ENCODE measurements at places on chromosomes 11 and 22.

GRCh38 chr22:29487426-29487986 is 7.5 kb downstream of the NEFH start:
- no peak for DNase-seq

- no peak for DNase-seq
Observed at GRCh38 chr22:17999851-18000250, 24.5 kb downstream of the MICAL3 start.

DNA sequence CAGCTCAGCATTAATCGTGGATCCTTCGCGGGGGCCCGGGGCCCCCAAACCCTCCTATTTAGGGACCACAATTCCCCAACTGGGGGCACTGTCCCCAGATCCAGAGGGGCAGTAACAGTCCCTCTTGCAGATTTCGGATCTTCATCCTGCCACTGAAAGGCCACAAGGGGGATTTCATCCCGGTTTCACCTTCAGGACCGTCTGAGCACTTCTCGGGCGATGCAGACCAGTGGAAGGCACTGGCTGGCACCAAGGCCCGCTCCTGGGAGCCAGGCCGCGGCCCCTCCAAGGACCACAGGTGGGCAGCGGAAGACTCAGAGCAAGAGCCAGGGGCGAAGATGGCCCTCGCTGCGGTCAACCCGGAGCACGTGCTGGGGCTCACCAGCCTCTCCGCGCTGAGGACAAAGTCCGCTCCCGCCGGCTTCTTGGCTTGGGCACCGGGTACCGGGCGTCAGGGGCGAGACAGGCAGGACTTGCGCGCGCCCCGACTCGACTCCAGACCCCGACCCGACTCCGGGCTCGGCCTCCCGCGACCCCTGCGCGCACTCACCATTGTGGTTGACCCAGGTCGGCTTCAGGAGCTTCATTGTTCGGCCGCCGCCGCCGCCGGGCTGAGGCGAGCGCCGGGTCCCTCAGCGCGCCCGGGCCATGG is 517 bp downstream of the HIRA start:
- peak; percentile 30 for DNase-seq

GRCh38 chr11:127620671-127621070 is 620.1 kb upstream of the KIRREL3 start:
- DNase-seq: no peak

GRCh38 chr11:95517453-95517852 is 272.1 kb downstream of the FAM76B start:
- DNase-seq: peak; percentile 21

DNA sequence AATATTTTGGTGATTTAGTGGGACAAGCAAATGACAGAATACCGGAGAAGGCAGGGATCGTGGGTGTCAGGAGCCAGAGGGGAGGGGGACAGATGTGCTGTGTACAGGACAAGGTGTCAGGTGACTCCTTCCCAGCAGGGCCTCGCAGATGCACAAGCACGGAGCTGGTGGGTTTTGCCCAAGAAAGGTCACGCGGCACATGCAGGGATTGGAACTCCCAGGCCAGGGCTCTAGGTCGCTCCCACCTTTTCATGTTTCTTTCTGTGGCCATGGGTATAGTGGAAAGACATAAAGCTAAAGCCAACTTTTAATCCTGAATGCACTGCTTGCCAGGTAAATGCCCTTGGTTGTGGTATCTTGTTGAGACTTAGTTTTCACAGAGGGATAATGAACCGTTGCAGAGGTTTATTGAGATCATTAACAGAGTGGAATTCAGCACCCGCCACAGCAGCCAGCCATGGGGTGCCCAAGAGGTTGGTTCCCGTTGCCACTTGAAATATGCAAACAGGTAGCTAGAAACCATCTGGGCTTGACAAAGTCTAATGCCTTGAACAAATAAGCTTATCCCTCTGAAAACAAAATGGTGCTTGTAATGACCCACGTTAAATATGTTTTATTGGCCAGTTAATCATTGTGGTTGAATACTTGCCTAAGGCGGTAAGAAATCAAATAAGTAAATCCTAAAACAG is 10.1 kb downstream of the C22orf23 start:
- no peak for DNase-seq

- peak; percentile 70 for DNase-seq
Observed at GRCh38 chr11:124842305-124842704, 22.9 kb upstream of the ROBO3 start.

DNA sequence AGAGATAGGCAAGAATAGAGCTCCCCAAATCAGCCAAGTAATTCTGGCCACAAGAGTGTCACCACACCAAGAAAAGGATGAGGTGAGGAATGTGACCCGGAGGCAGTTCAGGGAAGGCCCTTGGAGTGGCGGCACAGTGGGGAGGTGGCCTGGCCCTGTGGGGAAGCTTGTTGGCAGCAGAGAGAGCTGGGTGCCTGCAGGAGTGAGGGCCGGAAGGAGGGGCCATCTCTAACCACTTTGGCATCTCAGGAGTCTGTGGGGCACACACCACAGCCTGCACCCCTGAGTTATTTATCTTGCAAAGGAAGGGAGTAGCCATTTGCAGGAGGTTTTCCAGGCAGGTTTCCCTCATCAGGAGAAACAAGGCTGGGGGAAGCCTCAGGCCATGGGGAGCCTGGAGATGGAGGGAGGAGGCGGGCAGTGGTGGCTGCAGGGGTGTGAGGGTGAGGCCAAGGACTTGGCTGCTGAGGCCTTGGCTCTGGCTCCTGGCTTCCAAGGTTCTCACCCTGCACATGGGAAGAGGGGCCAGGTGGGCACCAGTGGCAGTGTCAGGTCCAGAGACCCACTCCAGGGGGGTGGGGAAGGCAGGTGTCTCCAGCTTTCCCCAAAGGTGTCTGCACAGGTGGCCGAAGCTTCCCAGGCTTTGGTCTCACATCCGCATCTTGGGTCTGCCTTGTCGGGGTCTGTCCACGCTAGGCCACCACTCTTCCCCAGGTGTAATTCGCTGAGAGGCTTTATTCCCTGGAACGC is 370.2 kb downstream of the CTTN start:
- DNase-seq: no peak

All from lung (tissue), 17 donors.